ENCODE measurements at places on chromosomes 3 and 15. TPM values are rescaled to one million over a fixed set of nuclear protein-coding genes. Genes with fewer than 3 reads are reported as not detected.

GHSR gene
- not detected for total RNA-seq

LSAMP gene
- total RNA-seq, result 4.8 TPM

KNSTRN gene
- 15.7 TPM for total RNA-seq

PIF1 gene
- 3.1 TPM for total RNA-seq

JMJD7 gene
- total RNA-seq, result 3.6 TPM

DCLK3 gene
- total RNA-seq, result under 0.01 TPM

MAP1A gene
- total RNA-seq, result 70.4 TPM

ARPIN gene
- total RNA-seq, result 13.2 TPM

KIF9 gene
- 2.8 TPM for total RNA-seq

CD86 gene
- not detected for total RNA-seq

TMEM212 gene
- total RNA-seq, result not detected

SPTBN5 gene
- total RNA-seq, result 0.26 TPM

IL17RB gene
- total RNA-seq, result 0.33 TPM

CATSPER2 gene
- total RNA-seq, result 2.3 TPM

ZNF660 gene
- 3.3 TPM for total RNA-seq

ANKUB1 gene
- not detected for total RNA-seq

PATL2 gene
- total RNA-seq, result 1.3 TPM

UCN2 gene
- 0.66 TPM for total RNA-seq

CFAP91 gene
- 0.77 TPM for total RNA-seq

ARPP21 gene
- not detected for total RNA-seq
